ENCODE measurements at places on chromosomes 4 and X.

GRCh38 chr4:94277534-94277933 is 65.1 kb downstream of the HPGDS start:
- no peak for DNase-seq

- DNase-seq = no peak
Measured at GRCh38 chr4:1458581-1458980, 52.3 kb upstream of the NKX1-1 start.

DNA sequence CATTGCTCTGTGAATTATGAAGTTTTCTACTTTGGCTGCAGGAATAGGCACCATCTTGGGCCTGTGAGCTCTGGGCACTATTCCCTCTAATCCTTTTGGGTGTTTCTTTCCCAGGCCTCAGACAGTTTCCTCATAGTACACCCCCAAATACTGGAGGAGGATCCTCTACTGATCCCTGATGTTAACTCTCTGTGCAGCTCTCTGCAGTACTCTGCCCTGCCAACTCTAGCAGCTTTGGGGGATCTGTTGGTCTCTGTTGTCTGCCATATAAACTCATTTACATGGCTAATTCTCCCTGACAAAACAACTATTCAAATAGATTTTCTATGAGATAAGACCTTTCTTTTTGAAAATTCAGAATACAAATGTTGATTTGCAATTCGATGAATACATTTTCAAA is 29.9 kb downstream of the USP53 start:
- DNase-seq = no peak

- DNase-seq = no peak
Measured at GRCh38 chr4:8739317-8739716, 132.3 kb downstream of the HMX1 start.

- DNase-seq = no peak
Measured at GRCh38 chrX:12779534-12779933, 11.7 kb upstream of the PRPS2 start.

DNA sequence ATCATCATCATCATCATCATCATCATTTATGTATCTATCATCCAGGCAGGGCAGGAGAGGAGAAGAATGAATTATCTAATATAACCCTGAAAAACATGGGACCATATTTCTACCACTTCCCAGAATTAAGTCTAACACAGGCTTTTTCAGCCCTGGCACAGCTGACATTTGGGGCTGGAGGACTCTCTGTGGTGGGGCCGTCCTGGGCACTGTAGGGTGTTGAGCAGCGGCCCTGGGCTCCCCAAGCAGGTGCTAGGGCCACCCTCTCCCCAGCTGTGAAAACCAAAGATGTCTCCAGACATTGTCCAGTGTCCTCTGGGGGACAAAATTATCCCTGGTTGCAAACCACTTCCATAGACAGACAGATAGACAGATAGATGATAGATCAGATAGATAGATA is 288.4 kb downstream of the CRLF2 start:
- no peak for DNase-seq

DNA sequence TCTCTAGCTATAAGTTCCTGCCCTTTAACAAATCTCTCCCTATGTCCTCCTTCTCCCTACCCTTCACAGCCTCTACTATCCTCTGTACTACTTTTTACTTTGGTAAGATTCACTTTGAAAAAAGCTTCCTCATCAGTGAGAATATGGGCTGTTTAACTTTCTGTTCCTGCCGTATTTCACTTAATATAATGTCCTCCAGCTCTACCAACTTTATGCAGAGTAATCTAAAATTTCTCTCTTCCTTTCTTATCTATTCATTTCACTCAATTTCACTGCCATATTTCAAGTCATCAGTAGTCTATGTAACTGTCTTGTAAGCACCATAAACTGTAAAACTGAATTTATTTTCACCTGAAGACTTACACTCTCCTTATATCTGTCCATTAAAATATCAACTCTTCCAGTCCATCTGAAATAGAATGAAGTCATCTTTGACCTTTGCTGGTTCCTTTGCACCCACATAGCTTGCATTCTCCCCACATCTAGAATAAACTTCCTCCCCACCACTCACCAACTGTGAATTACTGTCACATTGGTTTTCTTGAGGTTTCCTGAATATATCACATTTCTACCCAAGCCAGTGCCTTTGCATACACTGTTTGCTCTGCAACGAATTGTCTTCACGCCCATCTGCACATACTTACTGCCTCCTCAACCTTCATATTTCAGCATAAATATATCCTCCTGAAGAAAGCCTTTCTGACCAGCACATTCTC is 54.6 kb downstream of the ARAP2 start:
- no peak for DNase-seq

DNA sequence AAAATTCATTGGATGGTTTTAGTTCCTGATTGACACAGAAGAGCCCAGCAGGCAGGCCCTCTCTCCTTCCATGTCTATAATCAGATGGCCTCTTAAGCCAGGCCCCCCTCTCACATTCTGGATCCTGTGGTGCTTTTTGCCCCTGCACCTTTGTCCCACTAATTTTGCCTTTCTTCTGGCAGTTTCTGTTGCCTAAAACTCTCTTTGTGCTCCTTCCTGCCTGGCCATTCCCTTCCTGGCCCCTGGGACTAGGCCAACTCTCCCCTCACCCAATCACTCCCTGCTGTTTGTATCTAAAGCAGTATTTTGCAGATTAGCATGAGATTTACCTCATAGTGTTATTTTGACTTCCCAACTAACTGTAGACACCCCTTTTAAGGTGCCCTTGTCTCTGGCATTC is 42.7 kb upstream of the DDX3X start:
- no peak for DNase-seq

DNA sequence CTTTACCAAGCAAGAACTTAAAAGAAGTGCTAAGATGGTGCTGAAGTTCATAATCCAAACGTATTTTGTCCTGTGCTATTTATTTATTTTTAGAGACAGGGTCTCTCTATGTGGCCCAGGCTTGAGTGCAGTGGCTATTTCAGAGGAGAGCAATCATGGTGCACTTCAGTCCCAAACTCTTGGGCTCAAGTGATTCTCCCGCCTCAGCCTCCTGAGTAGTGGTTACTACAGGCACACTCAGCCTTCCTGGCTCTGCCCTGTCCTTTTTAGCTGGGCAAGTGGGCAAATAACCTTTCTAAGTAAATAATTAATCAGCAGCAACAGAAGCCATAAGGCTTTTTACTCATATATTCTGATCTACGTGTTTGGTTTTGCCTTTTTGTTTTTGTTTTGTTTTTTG is 2.6 kb downstream of the NSD2 start:
- DNase-seq = no peak

GRCh38 chr4:76895619-76896018 is 2.3 kb downstream of the SOWAHB start:
- DNase-seq = no peak

GRCh38 chrX:41596596-41596995 is 92.2 kb upstream of the GPR34 start:
- DNase-seq = no peak

DNA sequence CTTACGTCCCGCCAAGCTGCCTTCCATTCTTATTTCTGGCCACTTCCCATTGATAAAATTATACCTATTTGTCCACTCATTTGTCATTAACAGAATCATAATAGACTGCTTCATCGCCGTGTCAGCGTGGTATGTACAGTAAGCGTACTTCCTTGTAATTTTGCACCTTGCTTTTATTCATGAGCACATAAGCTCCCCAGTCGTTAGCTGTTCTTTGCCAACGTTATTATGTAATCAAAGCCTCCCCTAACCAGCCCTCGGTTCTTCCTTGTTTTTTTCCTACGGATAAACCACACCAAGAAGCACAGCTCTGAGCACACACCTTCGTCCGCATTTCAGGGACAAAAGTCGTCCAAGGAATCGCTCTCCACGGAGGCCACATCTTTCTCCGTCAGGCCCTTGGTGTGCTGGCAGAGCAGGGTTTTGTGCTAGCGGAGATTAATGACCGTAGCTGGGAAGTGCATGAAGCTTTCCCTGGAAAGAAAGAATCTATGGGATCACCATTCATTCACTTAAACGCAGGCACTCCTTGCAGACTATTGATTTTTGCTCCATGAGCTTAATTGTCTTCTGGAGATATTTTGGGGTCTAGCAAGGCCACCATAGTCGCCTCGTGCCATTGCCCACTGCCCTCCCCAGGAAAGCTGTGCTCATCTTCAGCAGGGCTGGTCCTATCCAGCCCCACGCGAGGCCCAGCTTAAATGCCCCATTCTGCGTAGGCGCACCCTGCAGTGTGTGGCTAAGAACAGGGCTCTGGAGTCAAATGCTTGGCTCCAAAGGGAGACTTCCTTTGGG is 200.9 kb upstream of the PSAPL1 start:
- no peak for DNase-seq

DNA sequence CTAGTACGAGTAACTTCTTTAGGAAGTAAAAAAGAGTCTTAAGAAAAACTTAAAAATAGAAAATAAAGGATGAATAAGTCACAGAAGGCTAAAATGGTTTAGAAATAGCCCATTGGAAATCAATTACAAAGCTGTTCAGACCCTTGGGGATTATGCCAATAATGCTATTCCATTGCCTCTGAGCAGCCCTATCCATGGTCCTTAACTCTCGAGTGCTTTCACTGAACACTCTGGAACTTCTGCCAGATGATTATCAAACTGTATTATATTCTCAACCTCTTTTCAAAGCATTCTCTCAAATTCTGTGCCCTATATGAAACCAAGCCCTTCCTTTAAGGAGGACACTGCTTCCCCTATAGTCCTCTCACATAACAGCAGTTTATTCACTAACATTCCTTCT is 17.0 kb downstream of the SLC9B1 start:
- DNase-seq = no peak

DNA sequence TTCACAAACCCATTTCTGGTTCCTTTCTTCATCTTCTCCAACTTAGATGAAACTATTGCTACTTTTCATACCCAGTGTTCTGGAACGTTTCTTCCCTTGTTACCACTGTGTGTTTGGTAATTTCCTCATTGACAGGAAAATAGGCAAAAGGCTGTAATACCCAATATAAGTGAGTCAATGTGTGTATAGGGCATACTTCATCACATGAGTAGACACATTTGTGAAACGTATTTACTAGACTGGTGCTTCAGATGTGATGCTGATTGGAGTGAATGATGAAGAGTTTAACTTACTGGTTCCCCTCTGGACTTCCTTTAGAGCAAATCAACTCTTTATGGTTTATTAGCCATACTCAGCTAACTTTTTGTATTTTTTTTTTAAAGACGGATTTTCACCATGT is 195.1 kb upstream of the ATP6AP2 start:
- DNase-seq = no peak

GRCh38 chr4:8835521-8836365 is 35.9 kb downstream of the HMX1 start:
- no peak for DNase-seq

DNA sequence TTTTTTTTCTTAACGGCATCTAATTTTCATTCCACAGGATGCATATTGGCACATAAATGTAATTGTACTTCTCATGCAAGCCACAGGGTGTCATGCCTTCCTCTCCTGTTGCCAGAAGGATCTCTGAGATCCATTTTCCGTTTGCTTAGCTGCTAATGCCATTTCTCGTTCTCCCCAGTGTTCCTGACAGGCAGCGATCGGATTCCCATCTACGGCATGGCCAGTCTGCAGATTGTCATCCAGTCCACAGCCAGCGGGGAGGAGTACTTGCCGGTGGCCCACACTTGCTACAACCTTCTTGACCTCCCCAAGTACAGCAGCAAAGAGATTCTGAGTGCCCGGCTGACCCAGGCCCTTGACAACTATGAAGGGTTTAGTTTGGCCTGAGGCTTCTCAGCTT is 8.9 kb upstream of the NAP1L5 start:
- DNase-seq = no peak

DNA sequence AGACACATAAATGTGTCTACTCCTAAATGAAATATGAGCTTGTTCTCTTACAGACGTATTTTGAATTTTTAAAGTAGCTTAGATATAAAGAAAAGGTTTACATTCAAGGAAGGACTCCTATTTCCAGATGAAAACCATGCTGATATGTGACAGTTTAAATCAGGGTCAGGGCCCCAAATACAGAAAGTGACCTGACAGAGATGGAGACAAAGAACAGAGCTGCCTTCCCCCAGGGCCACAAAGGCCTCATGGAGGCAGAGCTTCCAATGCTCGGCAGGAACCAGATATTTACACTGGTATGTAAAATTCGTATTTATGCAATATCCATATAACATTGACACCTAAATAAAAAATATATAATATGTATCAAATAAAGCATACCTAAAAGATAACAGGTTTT is 124.0 kb downstream of the PRDM5 start:
- no peak for DNase-seq

DNA sequence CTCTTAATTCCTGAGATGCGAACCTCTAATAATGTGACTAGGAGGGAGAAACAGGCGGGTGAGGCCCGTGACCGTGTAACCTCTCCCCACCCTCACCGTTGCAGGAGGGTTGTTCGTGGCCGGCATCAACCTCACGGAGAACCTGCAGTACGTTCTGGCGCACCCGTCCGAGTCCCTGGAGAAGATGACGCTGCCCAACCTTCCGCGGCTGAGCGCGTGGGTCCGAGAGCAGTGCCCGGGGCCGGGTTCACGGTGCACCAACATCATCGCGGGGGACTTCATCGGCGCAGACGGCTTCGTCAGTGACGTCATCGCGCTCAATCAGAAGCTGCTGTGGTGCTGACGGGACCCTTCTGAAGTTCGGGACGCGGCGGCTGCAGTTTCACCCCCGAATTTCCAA is 17.8 kb downstream of the PLCXD1 start:
- DNase-seq = no peak

- no peak for DNase-seq
Measured at GRCh38 chr4:183469936-183470335, 25.5 kb downstream of the CDKN2AIP start.

DNA sequence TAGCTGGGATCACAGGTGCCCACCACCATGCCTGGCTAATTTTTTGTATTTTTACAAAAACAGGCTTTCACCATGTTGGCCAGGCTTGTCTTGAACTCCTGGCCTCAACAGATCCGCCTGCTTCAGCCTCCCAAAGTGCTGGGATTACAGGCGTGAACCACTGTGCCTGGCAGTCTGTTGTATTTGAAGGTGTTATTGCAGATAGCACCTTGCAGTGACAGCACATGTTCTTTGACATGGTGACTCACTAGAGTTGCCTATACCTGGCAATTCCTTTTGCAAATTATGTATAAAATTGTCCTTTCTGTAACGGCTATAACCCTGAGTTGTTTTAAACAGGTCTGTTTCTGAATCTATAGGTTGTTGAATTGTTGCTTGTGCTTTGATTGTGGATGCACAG is 7.9 kb downstream of the OGT start:
- no peak for DNase-seq

- DNase-seq = no peak
Measured at GRCh38 chrX:143854006-143854405, 29.9 kb upstream of the UBE2NL start.

DNA sequence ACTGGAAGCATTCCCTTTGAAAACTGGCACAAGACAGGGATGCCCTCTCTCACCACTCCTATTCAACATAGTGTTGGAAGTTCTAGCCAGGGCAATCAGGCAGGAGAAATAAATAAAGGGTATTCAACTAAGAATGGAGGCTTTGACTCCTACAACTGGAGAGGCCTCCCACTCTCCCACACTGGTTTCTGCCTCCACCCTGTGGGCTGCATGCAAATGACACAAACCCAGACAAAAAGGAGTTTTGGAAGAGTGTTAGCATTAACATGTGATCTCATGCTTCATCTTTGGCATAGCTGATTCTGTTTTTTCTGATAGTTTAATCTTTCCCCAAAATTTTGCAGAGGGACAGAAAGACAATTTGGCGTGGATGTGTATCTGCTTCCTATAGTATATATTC is 80.8 kb upstream of the IQCM start:
- DNase-seq = no peak

All from NCI-H1417 treated with DMSO at 0.1 percent for 48 hours (cell line).